ENCODE measurements at places on chromosomes 12 and 14.

GRCh38 chr14:104467641-104468040 is 111.9 kb upstream of the C14orf180 start:
- no peak for DNase-seq

DNA sequence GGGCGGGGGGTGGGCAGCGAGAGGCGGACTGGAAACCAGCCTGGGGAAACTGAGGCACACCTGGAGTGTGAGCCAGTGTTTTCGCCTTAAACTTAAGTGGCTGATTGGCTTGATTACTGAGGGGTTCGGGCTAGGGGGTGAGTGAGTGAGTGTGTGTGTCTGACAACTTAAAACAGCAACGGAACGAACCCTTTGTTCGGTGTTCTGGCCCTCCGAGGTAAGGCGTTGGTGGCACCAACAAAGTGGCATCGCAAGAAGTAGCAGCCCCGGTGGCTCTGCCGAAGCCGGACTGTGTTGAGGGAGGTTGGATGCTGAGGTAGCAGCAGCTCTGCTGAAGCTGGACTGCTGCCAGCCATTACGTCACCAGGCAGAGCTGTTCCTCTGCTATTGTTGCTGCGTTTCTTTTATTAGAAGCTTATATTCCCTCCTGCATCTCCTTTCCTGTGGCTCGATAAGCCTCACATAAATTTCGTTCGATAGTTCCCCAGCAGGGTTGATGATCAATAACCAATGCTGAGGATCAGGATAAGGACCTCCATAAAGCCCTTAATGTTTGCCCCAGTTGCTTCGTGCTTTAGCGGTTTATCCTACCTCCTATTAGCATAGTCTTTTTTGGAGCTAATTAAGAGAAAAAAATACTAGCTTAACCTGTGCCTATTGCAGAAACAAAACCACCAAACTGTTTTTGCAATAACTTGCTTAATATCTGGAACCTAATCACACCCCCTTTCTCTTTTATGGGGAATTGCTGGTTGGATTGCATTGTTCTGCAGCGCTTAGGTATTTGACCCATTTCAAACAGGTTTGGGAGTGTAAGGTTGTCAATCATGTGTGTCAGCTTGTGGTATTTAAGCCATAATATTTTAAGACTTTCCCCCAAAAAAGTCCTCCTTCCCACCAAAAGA is 1.3 kb downstream of the GPR137C start:
- DNase-seq, result peak; percentile 85

DNA sequence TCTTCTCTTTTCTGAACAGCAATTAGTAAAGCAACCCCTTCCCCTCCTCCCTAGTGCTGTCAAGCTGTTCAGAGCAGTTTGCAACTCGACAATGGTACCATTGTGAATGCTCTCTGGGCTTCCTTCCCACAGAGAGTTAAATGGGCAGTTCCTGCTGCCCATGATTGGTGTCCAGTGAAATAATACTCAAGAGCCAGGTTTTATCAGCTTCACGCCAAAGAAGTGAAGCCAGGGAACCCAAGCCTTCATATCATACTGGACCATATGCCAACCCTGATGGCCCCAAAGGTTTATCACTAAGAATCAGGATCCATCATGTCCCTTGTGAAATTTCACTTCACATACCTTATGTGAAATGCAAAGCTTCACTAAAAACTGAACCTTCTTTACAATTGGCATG is 24.7 kb downstream of the INSM2 start:
- DNase-seq, result peak; percentile 36

GRCh38 chr12:80794551-80794950 is 77.8 kb downstream of the MYF5 start:
- no peak for DNase-seq

DNA sequence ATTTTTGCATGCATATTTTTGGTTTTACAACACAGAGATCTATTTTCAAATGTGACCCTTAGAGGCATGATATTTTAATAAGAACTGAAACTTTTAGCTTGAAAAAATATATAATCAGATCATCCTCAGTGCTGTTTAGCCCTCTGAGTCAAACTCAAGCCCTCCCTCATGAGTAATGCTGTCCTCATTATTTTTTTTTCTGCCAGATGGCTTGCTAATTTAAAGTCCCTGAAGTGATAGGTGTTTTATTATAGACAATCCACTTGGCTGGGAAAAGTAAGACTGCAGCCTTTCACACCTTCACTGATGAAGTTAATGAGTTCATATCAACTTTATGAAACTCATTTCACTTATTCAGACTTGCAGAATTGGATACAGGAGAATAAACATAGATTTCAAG is 227.7 kb downstream of the SLC16A7 start:
- no peak for DNase-seq

DNA sequence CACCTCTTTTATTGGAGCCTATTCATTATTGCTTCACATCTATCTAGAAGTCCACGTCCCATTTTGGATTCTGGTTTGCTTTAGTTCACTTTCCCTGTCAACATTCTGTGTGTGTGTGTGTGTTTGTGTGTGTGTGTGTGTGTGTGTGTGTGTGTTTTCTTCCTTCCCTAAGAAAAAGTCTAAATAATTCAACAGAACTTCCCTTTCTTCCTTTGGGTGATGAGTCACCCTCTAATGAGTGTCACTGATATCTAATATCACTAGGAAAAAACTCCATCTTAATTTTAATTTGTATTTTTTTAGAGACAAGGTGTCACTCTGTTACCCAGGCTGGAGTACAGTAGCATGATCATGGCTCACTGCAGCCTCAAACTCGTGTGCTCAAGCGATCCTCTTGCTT is 234.2 kb downstream of the TTC8 start:
- no peak for DNase-seq

- DNase-seq, result no peak
Measured at GRCh38 chr12:32296567-32296966, 102.8 kb upstream of the FGD4 start.

GRCh38 chr14:54650959-54651351 is 84.0 kb downstream of the SAMD4A start:
- no peak for DNase-seq

GRCh38 chr12:127621366-127621765 is 645.6 kb upstream of the TMEM132C start:
- no peak for DNase-seq

DNA sequence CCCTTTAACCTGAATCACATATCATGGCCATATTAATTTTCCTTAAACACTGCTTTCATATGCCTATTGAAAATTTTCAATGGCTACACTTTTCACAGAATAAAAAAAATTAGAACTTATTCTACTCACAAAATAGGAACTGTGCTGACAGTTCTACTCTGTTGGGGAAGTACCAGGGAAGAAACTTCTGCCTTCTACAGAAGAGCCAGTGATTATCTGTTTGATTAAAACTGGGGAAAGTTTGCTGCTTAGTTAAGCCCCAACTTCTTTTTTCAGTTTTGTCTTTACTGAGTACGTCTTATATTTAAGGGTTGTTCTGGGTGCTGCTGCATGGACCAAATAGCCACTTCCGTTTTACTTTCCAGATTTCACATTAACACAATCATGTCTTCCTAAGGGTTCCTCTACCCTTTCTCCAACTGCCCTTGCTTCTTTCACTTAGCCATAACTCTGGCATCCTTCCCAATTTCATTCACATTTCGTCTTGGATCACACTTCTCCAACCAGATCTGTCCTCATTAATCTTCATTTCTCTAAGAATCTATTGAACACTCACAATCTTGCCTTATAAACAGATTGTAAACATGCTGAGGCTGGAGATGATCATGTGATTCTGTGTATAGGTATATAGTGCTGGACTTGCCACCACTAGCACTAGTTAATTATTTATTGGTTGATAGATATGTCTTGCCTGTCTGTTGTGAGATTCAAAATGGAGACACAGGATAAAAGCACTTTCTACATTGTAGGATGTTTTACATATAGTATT is 1.9 kb upstream of the SEL1L start:
- DNase-seq, result no peak

- DNase-seq, result peak; percentile 2
Measured at GRCh38 chr12:107126796-107127481, 33.6 kb upstream of the CRY1 start.

- DNase-seq, result no peak
Measured at GRCh38 chr14:96798956-96799355, 1.8 kb downstream of the VRK1 start.

DNA sequence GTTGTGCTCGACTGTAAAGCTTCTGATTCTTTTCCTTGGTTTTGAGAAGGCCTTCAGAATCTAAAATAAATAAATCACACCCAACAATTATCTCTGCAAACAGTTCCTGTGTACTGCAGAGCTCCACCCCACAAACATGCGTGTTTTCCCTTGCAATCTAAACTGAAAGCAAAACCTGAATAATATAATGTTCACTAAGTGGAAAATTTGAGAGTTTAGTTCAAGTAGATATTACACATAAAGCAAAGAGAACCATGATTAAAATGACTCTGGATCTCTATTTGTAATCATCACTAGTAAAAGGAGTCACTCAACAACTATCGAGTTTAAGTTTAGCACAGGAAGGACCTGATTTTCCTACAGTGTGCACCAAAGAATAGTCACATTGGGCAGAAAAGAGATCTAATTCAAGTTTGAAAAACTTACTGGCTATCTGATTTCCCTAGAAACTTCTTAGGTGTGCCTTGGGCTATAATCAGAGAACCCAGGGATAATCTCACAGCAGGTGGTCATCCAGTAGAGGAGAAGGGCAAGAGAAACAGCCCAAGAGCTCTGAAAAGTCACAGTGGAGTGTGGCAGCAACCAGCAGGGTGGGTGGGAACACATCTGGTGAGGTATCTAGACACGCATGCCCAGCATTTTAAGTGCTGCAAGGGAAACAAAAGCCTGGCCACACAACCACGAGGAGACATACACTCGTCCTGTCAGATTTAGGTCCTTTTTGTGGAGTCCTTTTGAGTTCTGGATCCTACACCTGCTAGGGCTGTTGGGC is 25.4 kb downstream of the ATG14 start:
- peak; percentile 58 for DNase-seq

- DNase-seq, result peak; percentile 44
Measured at GRCh38 chr14:75453817-75454434, 26.1 kb downstream of the JDP2 start.

GRCh38 chr12:111864913-111865312 is 22.9 kb downstream of the MAPKAPK5 start:
- no peak for DNase-seq

DNA sequence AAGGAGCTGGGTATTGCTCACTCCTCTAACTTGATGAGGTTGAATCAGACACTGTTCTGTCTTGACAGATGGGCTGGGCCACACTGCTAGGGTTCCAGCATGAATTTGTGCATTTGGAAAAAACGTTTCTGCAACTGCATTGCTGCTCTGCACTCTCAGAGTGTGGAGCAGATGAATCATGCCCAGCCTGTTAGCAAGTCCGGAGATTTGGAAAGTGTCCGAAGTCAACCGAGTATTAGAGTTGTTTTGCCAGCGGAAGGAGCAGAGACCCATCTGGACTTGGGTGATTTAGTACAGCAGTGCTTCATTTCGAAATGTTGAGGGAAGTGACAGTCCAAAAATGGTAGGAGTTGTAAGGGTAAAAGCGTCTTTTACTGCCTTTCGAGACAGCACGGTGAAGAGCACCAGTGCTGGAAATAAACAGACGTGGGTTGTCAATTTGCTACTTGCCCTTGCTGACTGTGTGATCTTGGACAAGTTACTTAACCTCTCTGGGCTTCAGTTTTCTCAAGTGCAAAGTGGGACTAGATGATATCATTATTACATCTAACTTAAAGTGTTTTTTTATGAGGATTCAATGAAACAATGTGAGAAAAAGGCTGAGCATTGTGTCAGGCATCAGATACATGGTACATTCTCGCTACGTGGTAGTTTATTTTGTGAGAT is 139.5 kb downstream of the CHST11 start:
- no peak for DNase-seq

DNA sequence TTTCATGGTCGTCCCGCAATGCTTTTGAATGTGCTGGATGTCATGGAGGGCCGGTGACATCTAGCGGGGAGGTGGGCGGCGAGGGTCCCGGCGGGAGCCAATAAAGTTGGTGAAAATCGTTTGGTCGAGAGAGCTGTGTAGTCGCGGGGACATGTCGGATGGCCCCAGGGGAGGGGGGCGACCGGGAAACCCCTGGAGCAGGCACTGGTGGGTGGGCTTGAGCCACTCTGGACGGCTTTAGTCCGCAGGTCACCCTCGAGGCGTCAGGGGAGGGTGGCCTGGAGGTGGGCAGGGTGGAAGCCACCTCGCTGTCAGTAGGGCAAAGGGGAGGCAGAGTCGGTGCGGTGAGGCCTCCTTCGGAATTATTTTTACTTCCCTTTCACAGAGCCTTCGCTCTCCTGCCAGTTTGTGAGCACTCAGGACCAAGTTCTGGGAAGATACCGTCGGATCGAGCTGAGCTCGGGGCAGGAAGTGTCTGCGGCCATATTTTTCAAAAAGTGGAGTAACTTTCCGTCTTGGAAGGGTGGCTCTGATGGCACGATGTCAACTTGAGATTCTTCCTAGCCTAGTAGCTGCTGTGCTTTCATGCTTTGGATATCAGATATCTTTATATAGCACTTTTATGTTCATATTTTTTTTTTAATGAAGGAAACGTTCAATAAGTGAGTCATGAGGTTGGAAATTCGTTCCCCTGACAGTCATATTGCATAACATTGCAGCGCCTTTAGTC is 28.2 kb downstream of the WBP11 start:
- peak; percentile 64 for DNase-seq
